ENCODE measurements at places on chromosomes 11 and 22.

GRCh38 chr11:78338138-78338537 lies 79.5 kb downstream of the GAB2 start:
- no peak for DNase-seq

DNA sequence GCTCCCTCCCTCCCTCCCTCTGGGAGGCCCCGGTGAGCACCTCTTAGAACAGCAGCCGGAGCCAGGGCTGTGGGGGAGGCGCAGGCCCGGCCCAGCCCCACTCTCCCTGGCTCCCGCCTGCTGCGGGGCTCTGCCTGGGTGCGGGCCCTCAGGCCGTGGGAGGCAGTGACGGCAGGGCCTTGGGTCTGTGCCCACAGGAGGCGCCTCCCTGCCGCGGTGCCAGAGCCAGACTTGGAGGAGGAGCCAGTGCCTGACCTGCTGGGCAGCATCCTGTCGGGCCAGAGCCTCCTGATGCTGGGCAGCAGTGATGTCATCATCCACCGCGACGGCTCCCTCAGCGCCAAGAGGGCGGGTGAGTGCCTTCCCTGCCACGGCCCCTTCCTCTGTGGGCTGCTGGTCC lies 9.5 kb downstream of the IRF7 start:
- DNase-seq: peak; percentile 30

GRCh38 chr22:27782088-27782487 lies 19.5 kb downstream of the MN1 start:
- DNase-seq: no peak

GRCh38 chr22:35155403-35156025 lies 89.6 kb downstream of the ISX start:
- no peak for DNase-seq

- no peak for DNase-seq
Observed at GRCh38 chr11:7851391-7851790, 54.6 kb upstream of the OR5P2 start.

DNA sequence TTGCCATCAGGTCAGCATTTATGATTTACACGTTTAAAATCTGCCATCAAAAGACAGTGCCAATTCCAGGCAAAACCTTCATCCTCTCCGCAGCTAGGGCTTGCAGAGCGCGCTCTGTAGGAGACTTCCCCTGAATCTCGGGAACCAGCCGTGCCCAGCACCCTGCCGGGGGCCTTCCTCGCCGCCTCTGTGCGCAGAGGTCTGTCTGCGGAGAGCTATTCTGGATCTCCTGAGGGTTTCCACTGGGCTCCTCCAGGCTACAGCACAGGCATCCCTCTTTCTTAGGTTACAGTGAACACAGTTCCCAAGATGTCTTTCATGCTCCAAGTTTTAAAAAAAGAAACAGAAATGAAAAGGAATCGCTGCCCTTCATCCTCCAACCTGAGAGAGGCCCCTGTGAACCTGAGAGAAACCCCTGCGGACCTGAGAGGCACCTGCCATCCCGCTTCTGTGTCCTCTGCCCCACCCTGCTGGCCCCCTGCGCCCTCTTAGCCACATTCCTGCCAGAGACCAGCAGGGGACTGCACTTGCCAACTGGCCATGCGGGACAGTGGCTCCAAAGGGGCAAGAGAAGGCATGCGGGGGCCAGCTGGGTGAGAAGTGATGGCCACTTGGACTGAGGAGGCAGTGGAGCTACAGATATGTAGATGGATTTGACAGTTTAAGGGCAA lies 16.1 kb downstream of the TP53AIP1 start:
- DNase-seq: no peak

- no peak for DNase-seq
Observed at GRCh38 chr11:28318871-28319270, 210.7 kb downstream of the METTL15 start.

DNA sequence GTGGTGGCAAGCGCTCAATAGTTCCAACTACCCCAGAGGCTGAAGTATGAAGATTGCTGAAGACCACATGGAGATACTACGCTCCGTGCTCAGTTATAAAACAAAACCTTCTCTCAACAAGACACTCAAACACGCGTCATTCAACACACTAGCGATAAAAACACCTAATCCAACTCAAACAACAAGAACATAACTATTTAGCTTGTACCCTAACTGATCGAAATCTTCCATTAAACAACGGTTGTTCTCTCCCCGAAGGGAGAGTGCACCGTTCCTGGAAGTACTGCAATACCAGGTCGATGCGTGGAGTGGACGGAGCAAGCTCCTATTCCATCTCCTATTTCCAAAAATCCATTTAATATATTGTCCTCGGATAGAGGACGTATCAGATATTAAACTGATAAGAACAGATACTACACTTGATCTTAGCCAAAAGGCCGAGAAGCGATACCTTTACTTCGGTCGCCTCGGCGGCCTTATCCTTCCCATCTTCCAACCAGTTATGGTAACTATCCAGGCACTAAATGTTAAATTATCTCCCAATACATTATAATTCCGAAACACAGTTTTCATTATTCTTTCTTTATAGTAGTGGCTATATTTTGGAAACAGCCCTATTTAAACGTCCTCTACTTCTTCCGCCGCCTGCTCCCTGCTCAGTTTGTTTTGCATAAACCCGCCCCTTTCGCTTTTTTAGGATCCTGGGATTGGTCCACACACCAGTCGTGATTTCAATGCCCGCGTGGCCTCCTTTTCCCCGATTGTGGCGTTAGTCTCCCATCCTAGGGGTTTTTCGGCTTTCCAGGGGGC lies 2.2 kb upstream of the WDR74 start:
- peak; percentile 100 for DNase-seq

GRCh38 chr11:103927535-103927934 lies 108.9 kb upstream of the DDI1 start:
- no peak for DNase-seq

- peak; percentile 41 for DNase-seq
Observed at GRCh38 chr11:102293873-102294601, 23.2 kb upstream of the BIRC3 start.

- no peak for DNase-seq
Observed at GRCh38 chr11:32173977-32174376, 83.1 kb downstream of the RCN1 start.

GRCh38 chr11:2664376-2664775 lies 35.4 kb downstream of the KCNQ1OT1 start:
- no peak for DNase-seq

GRCh38 chr11:110124605-110125004 lies 31.4 kb downstream of the ZC3H12C start:
- no peak for DNase-seq

- DNase-seq: no peak
Observed at GRCh38 chr22:49014227-49015201, 813.2 kb downstream of the BRD1 start.

GRCh38 chr11:60204922-60205321 lies 22.0 kb upstream of the MS4A6A start:
- DNase-seq: no peak

GRCh38 chr11:36394056-36394455 lies 98.0 kb downstream of the PRR5L start:
- no peak for DNase-seq

DNA sequence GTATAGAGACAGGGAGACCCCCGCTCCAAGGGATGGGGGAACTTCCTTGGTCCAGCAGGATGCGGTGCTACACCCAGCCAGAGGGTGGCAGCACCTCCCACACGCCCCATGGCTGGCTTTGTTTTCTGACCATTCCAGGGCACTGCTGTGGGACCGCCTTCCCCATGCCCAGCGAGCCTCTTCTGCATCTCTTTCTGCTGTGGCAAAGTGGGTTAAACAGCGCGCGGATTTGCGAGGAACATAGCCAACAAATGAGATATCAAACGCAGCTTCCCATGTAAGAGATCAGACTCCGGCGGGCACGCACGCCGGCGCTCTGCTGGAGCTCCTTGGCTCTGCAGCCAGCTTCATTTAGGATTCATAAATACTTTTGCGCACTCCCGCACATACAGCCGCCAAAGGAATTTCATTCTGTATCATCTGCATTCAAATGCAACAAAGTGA lies 485.8 kb upstream of the CADM1 start:
- DNase-seq: no peak

- DNase-seq: peak; percentile 34
Observed at GRCh38 chr11:57668434-57668782, 494 bp downstream of the ZDHHC5 start.

- DNase-seq: no peak
Observed at GRCh38 chr11:17542249-17542648, 2.0 kb downstream of the USH1C start.

- DNase-seq: no peak
Observed at GRCh38 chr11:16016468-16016829, 339.9 kb downstream of the SOX6 start.

DNA sequence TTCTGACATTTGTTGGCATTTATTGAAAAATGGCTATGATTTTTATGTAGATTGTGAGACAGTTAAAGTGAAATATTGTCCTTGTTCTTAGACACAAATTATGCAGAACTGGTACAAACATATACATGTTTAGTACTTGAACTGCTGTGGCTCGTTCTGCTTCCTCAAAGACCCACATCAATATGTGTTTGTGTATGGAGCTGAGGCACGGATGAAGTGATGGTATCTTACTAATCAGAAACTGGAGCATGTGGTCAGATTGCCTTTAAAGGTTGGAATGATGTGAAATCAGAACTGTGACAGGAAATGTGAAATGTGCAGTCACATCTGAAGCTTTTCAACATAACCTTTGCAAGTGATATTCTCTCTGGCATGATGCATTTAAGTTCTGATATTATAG lies 130.4 kb downstream of the NAV2 start:
- DNase-seq: peak; percentile 8

GRCh38 chr11:113634940-113635575 lies 71.0 kb downstream of the TMPRSS5 start:
- DNase-seq: no peak

GRCh38 chr22:49713003-49713402 lies 114.7 kb downstream of the BRD1 start:
- DNase-seq: no peak

GRCh38 chr11:44208976-44209603 lies 100.8 kb downstream of the ALX4 start:
- no peak for DNase-seq

DNA sequence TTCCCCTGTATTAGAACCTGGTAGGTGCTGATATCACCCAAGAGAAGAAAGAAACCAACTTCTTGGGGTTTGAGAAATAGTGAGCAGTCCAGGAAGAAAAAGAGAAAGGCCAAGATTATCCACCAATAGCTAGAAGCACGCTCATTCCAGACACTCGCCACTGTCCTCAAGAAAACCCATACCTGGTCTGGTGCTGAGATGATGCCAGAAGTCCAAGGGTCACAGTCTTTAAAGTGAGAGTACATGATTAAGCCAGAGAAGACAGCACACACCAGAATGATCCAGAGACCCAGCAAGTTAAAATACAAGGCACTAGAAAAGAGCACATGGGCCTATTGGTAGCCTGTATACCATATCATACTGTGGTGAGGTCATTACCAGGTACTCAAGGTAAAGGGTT lies 23.6 kb downstream of the SLC5A12 start:
- DNase-seq: no peak

GRCh38 chr11:86492370-86493010 lies 117.8 kb downstream of the CCDC81 start:
- DNase-seq: no peak

- DNase-seq: no peak
Observed at GRCh38 chr11:36462321-36462720, 47.8 kb downstream of the TRAF6 start.

GRCh38 chr11:131867457-131868257 lies 497.2 kb downstream of the NTM start:
- peak; percentile 86 for DNase-seq

- DNase-seq: no peak
Observed at GRCh38 chr11:859394-860131, 16.9 kb downstream of the TSPAN4 start.

DNA sequence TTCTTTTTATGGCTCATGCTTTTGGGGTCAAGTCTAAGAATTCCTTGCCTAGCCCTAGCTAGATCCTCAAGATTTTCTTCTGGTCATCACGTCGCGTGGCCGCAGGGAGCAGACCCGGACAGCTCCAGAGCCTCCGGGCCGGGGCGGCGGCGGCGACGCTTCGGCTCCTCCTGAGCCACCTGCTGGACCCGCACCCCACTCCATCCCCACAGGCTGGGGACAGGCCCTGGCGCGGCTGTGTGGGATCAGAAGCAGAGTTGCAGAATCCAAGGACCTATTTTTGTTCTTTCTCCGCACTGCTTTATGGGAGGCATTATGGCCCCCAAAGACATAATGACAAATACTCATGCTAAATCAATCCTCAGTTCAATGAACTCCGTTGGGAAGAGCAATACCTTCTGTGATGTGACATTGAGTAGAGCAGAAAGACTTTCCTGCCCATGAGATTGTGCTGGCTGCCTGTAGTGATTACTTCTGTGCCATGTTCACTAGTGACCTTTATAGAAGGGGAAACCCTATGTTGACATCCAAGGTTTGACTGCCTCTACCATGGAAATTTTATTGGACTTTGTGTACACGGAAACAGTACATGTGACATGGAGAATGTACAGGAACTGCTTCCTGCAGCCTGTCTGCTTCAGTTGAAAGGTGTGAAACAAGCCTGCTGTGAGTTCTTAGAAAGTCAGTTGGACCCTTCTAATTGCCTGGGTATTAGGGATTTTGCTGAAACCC lies 12.4 kb upstream of the SCARF2 start:
- no peak for DNase-seq

- DNase-seq: no peak
Observed at GRCh38 chr11:69686856-69687255, 11.7 kb upstream of the LTO1 start.

Data from HT1080 (cell line).